ENCODE measurements at places on chromosomes 11 and 22.

DNA sequence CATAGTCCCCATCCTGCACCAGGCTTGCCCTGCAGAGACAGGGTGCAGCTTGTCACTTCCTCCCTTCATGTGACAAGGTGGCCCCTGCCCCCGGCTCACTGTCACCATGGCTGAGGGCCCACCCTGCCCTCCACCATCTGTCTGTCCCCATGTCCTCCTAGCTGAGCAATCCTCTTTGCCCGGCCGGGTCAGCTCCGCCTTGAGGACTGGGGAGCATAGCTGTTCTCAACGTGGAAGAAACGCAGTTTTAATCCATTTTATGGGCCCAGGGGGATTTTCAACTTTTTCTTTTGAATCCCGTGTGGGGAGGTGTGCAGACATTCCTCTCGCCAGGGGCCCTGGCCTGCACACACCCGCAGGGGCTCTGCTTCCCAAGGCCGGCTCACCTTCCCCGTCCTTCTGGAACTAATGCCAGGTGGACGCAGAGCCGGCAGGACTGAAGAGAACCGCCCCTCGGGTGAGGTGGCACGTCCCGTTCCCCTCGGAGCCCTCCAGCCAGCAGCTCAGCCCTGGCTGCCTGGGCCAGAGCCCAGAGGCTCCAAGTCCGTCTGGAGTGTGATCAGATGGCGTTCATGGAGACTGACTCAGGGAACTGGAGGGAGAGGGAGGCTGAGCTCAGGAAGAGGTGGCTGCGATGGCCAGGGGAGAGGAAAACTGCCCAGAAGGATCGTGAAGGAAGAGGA lies 1108.7 kb downstream of the BRD1 start:
- DNase-seq, result peak; percentile 32

DNA sequence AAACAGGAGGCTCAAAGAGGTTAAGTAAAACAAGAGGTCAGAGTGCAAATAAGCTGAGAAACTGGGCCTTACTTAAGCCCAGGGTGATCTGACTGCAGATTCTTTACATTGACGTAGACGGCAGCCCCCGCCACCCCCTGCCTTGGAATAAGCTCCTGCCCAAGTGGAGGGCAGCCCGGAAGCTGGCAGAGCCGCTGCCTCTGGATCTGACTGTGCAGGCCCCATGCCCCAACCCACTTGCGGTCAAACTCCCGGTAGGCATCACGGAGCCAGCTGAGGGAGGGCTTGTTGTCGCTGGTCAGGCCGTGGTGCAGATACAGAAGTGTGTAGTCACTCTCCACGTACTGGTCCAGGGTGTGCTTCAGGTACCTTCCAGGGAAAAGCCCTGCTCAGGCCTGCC lies 18.6 kb downstream of the ARHGAP1 start:
- DNase-seq, result no peak

- no peak for DNase-seq
Measured at GRCh38 chr22:26722159-26722558, 64.8 kb downstream of the MIAT start.

DNA sequence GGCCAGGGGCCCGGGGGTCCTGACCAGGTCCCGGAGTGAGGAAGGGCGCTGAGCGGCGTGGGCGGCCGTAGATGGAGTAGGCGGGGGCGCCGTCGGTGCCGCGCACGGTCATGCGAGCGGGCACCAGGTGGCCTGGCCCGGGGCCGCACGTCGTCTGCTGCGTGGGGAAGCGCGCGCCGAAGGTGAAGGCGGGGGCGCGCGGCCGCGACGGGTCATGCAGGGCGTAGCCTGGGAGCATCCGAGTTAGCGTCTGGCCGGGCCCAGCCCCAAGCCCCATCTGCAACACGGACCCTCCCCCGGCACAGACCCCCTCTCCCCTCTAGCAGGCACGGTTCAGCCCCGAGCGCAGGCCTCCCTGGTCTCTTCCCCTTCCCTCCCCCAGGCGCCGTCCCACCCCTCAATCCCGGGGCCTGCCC lies 1.7 kb upstream of the TYMP start:
- no peak for DNase-seq

- no peak for DNase-seq
Measured at GRCh38 chr11:59965424-59965823, 1.6 kb downstream of the OOSP4A start.

- no peak for DNase-seq
Measured at GRCh38 chr11:35794333-35794732, 131.8 kb downstream of the TRIM44 start.

- DNase-seq, result no peak
Measured at GRCh38 chr11:762421-763072, 14.7 kb downstream of the GATD1 start.

GRCh38 chr11:2411446-2412305 lies 11.1 kb downstream of the TSSC4 start:
- no peak for DNase-seq

DNA sequence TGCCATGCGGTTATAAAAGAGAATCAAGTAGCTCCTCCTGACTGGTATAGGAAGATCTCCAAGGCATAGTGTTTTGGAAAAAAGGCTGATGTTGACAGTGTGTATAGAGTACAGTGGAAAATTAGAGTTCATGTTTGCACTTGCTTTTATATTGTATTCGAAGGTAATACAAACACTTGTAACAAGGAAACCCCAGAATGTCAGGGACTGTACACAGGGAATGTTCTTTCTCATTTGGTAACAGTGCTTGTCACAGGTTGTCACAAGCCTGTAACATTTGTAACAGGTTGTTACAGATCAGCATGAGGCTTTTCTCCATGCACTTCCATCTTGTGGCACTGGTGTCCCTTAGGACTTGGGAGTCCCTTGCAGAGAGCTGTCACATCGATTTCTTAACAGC lies 64.0 kb downstream of the GRK3 start:
- DNase-seq, result no peak

GRCh38 chr22:29481265-29482000 lies 1.4 kb downstream of the NEFH start:
- no peak for DNase-seq

GRCh38 chr11:45924036-45924915 lies 1.8 kb downstream of the LARGE2 start:
- DNase-seq, result peak; percentile 20

DNA sequence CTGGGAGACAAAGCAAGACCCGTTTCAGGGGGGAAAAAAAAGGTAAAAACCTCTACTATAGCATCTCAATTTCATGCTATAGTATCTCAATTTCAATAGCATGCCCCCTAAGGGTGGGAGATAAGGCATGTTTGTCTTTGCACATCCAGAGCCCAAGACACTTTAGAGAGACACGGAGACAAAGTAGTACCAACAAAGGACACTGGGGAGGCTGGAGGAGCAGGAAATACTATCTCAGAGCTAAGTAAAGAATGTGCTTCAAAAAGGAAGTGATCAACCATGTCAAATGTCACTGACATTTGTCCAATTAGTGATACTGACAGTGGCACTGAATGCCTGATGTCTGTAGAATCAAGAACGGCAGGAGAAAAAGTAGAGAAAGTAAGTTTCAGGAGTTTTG lies 68.6 kb downstream of the RRAS2 start:
- DNase-seq, result no peak

- DNase-seq, result no peak
Measured at GRCh38 chr11:111808834-111809233, 42.6 kb upstream of the PPP2R1B start.

GRCh38 chr11:47577460-47578041 lies 1.2 kb downstream of the KBTBD4 start:
- no peak for DNase-seq

DNA sequence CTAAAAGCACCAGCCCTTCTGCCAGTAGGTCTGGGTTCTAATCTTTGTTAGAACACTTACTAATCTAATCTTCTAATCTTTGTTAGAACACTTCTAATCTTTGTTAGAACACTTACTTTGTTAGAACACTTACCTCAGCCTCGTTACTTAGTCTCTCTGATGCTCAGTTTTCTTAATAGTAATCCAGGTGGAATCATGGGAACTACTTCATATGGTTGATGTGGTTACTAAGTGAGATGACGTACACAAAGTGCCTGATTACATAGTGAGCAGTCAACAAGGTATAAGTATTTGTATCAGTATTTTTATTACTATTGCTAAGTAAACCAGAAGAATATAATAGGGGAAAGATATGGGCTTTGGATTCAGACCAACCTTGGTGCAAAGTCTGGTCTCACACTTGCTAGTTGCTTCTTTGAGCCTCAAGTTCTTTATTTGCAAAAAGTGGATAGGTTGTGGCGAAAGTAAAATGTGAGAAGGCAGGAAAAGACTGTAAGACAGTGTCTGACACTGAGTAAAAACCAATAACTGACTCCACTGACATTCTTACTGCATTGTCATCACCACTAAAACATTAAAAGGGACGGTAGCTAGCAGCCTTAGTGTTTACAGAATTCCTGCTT lies 83.7 kb downstream of the TRAF6 start:
- no peak for DNase-seq

- no peak for DNase-seq
Measured at GRCh38 chr22:37237371-37238268, 6.4 kb downstream of the RAC2 start.

DNA sequence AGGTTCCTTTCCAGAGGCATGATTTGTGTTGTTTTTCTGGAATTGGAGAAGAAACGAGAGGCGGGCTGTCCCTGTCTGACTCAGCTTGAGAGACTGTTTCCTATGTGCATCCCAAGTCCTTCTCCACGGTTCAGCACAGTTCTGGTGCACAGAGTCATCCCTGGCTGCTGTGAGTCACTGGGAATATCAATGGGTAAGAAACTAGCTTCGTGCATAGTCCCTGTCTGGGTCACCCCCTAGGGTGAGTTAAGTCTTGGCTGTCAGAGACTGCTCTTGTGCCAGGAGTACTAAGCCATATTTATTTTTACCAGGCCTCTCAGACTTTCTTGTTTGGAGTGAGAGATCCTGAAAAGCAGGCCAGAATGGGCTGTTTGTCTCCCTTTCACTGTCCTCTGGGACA lies 2.4 kb upstream of the LRP4 start:
- DNase-seq, result no peak

DNA sequence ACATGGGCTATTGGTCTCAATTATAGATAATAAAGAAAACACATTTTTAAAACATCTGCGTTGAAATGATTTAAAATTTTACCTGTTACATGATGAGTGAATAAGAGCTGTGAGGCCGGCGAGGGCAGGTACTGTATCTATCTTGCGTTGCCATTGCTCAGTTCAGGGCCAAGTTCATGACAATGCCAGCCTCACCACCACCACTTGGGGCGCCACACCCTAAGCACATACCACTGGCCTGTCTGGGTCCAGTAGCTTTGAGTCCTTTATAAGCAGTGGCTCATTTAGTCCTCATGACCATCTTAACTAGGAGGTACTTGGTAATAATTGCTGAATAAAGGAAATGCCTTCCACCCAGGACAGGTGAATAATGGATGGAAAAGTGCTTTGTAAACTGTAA lies 14.5 kb upstream of the MB start:
- DNase-seq, result no peak

GRCh38 chr11:59992425-59992824 lies 24.6 kb upstream of the OOSP4B start:
- DNase-seq, result no peak

- peak; percentile 53 for DNase-seq
Measured at GRCh38 chr22:31230871-31231621, 18.9 kb downstream of the LIMK2 start.
